NCI-H1092 (cell line): ENCODE measurements at places on chromosomes 11 and 22.

DNA sequence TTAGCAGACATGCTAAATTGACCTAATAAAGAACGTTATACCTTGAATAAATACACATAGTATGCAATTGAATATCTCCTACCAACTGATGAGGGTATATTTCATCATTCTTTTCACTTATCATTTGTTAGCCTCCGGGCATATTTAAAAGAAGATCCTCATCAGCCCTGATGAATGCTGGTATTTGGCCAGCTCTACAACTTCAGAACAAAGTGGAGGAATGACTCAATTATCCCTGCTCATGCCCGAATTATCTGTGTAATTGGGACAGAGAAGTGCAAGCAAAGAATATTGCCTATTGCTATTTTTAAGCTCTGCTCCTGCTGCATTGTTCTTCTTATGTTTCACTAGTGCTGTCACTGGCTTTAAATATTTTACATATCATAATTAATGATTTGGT, 622.1 kb downstream of the METTL15 start:
- no peak for DNase-seq

DNA sequence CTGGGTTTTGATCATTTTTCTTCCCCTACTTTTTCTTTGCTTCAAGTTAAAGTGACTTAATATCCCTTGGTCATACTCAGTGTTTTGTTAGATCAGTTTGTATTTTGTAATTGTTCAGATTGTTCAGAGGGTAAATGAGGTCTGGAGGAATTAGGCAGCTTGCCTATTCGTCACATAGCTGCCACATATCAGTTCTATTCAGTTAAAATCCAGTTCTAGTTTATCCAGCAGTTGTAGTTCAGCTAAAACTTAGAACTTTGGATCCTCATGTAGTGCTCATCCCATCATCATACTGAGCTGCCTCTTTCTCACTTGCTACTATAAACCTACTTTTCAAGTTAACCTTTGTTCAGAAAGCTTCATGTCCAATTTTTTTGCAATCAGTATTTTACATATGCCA, 47.1 kb upstream of the DEPDC7 start:
- DNase-seq, result no peak

DNA sequence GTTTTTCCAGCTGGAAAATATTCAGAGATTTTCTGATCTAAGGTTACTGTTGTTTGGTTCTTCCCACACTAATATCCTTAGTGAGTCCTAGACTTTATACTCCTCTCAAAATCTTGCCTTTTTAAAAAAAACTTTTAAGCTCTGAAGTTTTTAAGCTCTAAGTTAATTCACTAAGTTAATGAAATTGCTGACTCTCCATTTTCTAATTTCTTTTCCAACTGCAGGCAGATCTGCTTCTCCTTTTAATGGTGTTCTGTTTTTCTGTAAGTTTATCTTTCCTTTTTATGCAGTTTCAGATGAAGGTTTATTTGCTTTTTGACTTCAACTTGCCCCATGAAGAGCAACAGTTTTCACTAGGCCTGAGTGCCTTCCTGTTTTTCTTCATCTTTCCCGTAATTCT, 125.8 kb upstream of the ARHGAP42 start:
- DNase-seq, result no peak

DNA sequence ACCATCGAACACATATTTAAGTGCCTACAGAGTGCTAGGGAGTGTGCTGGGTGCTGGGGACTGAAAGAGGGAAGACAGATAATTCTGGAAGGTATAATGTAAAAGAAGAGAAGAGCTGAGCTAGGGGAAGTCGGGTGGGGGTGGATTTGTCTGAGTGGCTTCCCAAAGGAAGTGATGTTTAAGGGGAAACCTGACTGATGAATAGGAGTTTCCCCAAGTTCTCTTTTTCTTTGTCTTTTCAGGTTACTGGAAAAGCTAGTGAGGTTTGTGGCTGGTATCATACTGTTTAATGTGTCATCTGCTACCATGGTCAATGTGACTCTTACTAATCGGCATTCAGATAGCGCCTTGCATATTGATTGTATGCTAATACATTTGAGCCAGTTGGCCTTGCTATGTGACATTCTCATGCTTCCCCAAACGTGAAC, 151.6 kb upstream of the MTMR2 start:
- DNase-seq, result no peak

DNA sequence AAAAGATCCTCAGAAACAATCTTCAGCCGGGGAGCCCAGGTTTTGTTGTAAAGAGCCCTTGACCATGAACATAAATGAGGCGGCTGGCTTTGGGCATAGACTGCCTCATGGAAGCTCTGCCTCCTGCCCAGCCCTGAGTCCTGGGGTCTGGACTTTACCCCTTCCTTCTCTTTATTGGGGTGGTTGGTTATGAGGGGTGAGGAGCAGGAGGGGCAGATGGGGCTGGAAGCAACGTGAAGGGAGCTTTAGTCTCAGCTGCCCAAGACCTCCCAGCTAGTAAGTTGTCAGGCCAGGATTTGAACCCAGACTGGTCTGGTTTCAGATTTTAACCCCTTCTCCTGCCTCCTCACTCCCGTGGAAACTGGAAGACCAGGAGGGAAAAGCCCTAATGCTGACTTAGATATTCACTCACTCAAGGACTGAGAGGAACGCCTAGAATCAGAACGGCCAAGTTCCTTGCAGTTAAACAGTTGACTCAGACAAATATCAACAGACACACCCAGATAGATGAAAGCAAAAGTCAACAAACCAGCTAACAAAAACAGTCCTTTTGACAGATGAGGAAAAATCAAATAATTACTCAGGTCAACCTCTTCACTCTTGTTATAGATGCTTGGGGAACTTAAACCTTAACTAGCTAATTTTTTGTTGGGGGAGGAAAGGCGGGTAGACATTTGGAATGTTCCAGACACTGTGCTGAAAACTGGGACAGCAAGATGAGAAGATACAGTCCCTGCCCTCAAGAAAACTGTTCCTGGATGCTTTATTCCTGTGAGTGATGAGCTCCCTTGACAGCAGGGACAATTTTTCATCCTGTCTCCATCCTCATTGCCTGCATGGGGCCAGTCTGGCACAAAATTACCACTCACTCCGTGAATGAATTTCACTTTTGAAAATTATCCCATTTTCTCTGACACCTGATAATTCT, 20.8 kb upstream of the ARRB1 start:
- no peak for DNase-seq

GRCh38 chr11:90257158-90257525, 34.3 kb upstream of the CHORDC1 start:
- no peak for DNase-seq

DNA sequence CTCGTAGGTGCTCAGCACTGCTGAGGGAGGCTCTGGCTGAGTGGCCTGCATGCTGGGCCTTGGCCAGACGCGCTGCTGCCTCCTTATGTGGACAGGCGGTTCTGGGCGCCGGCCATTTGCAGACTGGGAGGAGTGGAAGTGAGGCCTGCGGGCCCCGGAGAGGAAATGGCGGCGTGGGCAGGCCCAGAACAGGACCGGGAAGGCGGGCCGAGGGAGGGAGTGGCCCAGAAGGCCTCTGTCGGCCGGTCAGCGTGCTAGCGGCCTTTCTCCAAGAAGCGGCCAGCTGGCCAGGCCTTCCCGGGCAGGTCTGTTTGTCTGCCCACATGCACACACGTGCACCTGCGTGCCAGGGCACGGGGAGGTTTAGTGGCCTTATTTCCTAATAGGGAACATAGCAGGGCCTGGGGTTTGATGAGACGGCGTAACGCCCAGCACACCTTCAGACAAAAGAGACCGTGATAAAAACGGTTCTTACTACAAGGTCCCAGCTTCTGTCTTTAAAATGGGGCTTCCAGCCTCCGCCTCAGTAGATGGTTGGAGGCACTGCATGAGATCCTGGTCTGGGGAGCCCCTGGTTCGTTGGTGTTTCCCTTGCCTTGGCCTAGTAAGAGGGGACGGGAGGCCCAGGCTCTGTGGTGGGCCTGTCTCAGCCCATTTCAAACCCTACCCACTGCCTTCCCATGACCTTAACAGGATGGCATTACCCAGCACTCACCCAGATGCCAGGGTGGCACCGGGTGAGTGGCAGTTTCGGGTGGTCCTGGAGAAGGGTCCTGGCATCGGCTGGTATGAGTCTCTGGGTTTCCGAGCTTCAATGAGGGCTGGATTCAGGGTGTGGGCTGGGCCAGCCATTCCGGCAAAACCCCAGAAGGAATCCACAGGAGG, 65.1 kb upstream of the PPARA start:
- no peak for DNase-seq

DNA sequence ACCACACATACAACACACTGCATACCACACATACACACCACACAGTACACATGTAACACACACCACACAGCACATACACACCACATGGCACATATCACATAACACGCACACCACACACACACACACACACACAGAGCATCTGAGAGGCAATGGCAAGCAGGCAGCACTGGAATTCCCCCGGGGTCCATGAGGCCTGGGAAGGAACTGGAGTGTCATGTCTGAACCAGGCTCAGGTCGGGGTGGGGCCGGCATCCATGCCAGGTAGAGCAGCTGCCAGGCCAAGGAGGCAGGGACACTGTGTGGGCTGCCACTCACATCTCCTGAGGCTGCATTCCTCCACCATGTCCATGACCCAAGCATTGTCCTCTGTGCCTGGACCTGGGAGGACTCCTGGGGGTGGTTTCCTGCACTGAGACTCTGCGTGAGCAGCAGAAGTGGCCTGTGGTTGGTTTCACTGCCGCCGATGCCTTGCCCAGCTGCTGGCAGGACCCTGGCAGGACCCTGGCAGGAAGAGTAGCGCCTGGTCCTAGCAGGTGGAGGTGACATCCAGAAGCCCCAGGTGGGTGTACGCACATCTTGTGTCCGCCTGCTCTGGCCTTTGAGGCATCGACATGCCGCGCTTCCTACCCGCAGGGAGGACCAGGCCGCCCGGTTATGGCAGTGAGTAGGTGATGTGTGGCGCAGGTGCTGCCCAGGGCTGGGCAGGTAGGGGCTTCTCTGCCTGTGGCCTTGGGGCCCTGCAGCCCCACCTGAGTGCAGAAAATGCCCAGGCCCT, 1280.4 kb downstream of the TBC1D22A start:
- DNase-seq, result no peak

DNA sequence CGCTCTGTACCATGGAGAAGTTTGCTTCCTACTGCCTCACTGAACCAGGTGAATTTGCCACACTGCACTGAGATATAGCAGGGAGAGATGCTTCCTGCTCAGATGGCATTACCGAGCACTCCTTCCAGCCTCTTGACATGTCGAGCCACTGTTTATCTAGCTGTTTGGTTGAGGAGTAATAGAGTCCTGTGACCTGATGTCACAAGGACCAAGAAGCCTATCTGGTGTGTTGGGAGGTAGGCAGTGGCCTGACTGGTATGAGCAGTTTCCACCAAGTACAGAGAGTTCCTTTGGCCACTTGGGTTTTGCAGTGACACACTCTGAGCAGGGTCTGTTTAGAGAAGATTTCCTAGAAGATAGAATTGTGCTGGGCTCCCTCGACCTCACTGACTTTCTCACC, 5.2 kb downstream of the ACAD8 start:
- DNase-seq, result no peak

- DNase-seq, result no peak
Measured at GRCh38 chr11:26579683-26580082, 7.6 kb upstream of the MUC15 start.

DNA sequence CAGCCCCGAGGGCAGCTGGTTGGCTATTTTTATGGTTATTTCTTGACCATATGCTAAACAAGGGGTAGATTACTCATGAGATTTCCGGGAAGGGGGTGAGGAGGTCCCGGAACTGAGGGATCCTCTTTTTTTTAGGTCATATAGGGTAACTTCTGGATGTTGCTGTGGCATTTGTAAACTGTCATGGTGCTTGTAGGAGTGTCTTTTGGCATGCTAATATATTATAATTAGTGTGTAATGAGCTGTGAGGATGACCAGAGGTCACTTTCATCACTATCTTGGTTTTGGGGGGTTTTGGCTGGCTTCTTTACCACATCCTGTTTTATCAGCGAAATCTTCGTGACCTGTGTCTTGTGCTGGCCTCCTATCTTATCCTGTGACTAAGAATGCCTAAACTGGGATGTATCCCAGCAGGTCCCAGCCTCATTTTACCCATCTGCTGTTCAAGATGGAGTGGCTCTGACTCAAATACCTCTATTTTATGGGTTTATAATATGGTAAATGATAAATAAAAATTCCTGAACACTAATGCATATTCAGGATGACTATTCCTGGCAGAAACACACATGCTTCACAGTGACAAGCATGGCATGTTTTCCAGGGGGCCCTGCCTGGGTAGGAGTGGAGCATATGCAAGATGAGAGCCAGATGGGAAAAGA, 11.2 kb downstream of the KREMEN1 start:
- no peak for DNase-seq

DNA sequence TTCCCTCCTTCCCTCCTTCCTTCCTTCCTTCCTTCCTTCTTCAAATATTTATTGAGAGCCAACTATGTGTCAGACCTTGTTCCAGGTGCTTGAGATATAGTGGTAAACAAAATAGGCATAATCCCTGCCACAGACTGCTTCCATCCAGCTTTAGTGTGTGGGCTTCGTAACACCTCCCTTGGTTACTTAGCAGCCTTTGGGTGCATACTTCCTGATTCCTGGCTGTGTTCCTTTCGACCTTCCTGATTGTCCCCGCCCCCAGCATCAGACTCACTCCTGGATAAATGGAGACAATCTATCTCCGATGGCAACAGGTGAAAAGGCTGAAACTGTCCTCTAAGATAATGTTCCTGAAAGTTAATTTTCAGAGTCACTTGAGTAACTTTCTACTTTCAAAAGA, 13.5 kb downstream of the CCDC81 start:
- DNase-seq, result no peak

DNA sequence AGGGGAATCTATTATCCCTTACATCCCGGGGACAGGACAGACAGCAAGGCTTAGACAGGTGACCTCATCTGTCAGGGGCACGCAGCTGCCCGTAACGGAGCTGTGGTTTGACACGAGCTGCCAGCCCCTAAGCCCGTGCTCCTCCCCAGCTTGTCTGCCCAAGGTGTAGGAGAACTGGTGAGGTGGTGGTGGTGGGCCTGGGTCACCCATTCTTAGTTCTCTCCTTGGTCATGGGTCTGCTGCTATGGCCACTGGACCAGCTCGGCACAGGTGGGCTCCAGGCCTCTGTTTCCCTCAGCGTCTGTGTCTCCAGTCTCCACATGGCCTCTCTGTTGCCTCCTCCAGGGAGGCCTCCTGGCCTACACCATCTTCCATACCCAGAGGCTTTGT, 5.4 kb downstream of the PARVG start:
- DNase-seq, result no peak

DNA sequence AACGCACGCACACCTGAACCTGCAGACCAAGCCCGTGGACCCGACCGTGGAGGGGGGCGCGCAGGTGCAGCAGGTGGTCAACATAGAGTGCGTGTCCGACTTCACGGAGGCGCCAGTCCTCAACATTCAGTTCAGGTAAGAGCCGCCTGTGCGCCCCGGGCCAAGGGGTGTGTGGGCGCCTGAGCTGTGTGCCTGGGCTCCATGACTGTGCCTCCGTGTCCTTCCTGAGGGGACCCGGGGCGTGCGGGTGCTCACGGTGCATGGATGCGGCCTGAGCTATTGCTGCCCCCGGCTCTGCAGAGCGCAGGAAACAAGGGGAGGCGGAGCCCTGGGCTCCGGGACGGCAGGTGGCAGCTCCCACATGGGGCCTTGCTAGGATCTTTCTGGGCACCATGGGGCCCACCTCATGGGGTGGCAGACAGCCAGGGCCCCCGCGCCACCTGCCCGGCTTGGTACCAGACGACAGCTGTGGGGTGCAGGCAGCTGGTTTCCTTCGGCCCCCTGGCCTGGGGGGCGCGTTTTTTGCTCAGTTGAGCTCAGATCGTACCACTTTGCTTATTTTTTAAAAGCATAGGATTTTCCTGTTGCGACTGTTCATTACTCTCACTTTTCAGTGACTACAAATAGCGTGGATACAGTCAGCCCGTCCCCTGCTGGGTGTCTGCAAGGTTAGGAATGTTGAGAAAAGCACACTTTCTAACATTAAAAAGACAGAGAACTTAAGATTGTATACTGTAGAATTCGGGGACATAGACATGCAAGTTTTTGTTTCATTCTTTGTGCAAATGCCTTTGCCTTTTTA, 28.3 kb downstream of the MUC6 start:
- no peak for DNase-seq
